ENCODE measurements at places on chromosomes 3 and 15.

- DNase-seq: no peak
These were observed 26.4 kb downstream of the CBLB start for GRCh38 chr3:105842449-105842848.

DNA sequence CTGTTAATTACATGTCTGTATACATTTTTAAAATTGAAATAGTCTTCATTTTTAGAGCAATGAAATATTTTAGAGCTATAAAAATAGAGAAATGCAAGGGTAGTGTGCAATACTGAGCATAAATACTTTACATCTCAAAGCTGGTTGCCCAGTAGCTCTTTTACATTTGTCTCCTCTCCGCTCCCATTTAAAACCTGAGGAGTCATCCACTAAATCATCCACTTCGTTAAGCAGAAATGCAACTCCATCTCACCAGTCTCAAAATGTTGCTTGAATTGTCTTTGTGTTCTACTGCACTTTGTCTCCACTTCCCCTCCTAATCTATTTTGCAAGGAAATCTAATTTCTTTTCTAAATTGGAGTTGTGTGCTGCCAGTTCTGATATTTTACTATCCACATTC lies 563.6 kb downstream of the VGLL3 start:
- no peak for DNase-seq

DNA sequence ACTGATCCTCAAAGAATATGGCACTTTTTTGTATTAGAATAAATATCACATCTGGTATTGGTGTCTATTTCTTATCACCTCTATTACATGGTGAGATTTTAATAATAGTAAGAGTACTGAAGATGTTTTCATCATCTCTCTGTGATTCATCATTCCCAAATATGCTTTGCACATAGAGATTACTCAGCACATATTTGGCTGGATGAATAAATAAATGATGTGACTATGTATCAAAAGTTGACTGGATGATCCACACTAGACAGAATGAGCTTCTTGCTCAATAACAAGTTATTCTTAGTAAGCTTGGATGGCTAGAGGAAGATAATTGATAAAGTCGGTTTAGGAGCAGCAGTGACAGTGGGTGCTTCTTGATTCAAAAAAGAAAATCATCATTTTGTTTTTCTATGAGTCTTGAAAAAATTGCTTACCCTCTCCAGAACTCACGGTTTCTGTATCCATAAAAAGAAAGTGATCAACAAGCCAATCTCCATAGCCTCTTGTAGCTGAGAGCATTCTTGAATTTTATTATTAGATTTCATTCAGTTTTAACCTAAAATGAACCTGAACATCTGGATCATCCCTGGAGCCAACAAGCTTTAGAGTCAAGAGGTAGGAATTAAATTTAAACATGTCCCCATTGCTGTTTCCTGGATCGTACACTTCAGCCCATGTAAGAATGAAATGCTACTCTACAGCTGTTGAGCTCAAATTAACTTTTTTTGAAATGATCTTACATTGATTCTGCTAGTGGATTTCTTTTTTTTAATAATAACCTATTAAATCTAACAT lies 104.8 kb upstream of the OSTN start:
- no peak for DNase-seq

DNA sequence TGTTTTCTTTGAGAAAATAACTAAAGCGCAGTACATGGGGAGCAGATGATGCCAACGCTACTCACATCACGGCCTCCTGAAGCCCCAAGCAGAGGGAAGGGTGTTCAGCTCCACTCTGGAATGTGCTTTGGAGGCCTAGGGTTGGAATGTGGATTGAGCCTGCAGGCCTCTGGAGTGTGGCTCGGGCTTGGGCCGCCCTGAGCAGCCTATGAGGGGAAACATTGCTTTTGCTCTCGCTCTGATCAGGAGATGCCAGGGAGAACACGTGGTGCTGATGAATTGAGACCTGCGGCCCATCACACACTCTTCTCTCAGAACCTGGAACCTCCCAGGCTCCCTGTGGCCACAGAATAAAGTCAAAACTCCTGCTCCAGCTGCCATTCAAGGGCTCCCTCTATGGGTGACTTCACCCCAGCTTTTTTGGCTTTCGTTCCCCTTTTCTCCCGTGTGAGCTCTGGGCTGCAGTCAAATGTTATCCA lies 23.3 kb downstream of the CCDC13 start:
- DNase-seq: no peak

- DNase-seq: peak; percentile 56
These were observed 174.6 kb downstream of the CHST2 start for GRCh38 chr3:143294188-143294587.

- no peak for DNase-seq
These were observed 148.8 kb upstream of the ROPN1 start for GRCh38 chr3:124140746-124141145.

GRCh38 chr3:23752126-23752525 lies 53.6 kb upstream of the UBE2E1 start:
- no peak for DNase-seq

DNA sequence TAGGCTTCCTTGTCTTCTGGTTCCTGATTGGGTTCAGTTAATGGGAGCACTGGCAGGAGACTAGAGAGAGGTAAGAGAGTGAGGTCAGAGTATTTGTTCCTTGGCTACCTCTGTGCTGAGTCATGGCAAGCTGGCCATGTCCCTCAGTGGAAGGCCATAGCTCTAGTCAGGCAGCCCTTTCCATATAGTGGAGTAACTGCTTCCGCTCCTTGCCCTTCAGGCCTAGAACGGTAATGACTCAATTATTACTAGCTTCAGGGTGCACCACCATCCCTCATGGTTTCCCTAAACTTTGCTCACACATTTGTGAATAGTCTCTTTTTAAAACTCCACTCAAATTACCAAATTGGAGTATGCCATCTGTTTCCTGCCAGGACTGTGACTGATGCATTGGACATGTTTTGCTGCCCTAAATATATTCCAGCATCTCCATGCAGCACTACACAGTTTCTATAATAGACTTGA lies 10.5 kb upstream of the ANO10 start:
- no peak for DNase-seq

- DNase-seq: no peak
These were observed 5.9 kb downstream of the ZNF710 start for GRCh38 chr15:90007076-90007460.

- DNase-seq: no peak
These were observed 81.0 kb downstream of the TRAK1 start for GRCh38 chr3:42172047-42172654.

GRCh38 chr3:30664884-30665283 lies 58.5 kb downstream of the TGFBR2 start:
- no peak for DNase-seq

DNA sequence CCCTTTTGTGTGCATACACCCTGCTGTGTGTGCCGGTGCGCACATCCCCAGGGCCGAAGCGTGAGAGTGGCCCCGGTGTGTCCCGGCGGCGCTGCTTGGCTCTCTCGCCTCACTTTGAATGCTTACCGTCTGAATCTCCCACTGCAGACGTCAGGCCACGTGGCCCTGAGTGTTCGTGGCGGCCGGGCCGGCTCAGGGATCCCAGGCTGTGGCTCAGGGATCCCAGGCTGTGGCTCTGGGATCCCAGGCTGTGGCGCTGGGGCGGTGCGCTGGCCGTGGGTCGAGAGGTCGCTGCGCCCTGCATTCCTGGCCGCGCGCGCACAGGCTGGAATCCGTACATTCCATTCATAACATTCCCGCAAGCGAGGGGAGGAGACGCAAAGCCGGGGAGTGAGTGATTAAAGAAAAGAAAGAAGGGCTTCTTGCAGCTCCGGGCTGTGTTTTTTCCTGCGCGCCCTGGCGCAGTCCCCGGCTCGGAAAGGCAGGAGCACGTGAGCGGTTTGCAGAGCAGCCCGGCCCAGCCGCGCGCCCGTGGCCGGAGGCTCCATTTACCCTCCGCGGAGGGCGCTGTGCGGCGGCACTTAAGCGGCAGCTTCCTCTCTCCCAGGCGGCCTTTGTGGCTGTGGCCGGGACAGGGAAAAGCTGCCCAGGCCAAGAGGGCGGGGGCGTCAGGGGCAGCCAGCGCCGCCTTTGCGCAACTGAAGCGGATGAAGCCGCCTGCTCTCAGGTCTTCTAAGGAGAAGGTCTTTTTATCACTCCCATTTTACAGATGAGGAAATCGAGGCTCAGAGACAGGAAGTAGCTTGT lies 87.0 kb upstream of the ALDH1L1 start:
- no peak for DNase-seq

GRCh38 chr3:126307591-126308393 lies 49.4 kb downstream of the KLF15 start:
- no peak for DNase-seq

DNA sequence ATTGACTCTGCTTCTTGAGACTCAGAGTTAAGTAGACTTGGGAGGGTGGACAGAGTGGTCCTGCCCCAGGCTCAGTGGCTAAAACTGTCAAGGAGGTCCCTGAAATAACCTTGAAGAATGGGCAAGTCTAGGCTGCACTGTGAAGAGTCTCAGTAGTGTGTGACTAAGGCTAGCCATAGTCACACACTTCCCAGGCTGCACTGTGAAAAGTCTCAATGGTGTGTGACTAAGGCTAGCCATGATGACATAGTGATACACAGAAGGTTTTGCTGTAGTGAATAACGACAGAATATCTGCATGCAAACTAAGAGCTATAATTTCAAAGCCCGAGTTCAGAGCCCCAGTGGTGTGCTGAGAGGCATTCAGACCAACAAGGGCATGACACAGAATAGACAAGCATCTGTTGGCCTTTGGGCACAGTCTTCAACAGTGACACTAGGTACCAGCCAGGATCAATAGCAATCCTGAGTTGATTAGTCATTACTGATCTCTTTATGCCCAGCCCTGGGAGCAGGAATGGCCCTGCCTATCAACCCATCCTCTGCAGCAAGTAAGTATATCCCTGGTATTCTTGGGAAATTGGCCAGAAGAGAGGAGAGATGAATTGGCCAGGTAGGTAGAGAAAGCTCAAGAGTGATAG lies 72.4 kb upstream of the BBX start:
- DNase-seq: no peak

GRCh38 chr3:43370293-43370980 lies 84.1 kb downstream of the SNRK start:
- no peak for DNase-seq

GRCh38 chr15:41583795-41584194 lies 24.8 kb downstream of the TYRO3 start:
- DNase-seq: no peak

DNA sequence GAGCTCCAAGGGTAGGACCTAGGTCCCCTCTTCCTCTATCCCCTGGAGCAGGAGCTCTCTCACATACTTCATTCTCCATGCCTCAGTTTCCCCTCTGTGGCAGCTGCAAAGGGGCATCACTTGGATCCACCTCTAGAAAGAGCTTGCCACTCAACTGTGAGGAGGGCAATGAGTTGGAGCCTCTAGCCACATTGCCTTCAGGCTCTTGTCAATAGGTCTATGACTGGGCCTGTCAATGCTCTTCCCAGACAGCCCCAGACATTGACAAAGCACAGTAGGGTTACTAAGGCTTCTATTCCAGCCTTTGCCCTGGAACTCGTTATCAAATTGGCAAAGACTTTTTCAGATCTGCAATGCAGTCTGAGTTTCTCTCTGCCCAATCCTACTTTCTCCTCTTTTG lies 4.4 kb upstream of the VIPR1 start:
- DNase-seq: no peak

DNA sequence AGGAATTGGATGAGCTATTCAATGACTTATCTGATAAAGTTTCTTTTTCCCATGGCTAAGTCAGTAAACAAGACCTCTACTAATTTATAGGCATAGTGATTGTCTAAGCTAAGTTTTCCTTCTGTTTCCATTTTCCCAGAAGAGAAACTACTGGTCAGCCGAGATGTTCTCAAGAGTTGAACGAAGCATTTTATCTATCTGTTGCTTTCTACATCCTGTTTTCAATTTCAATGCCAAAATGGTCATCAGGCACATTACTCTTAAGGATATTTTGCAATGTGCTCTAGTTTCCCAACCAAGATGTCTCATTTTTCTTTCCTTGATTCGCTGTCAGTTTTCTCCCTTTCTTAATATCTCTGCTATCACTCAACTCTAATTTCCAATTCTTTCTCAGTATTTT lies 228.7 kb downstream of the MBNL1 start:
- no peak for DNase-seq

DNA sequence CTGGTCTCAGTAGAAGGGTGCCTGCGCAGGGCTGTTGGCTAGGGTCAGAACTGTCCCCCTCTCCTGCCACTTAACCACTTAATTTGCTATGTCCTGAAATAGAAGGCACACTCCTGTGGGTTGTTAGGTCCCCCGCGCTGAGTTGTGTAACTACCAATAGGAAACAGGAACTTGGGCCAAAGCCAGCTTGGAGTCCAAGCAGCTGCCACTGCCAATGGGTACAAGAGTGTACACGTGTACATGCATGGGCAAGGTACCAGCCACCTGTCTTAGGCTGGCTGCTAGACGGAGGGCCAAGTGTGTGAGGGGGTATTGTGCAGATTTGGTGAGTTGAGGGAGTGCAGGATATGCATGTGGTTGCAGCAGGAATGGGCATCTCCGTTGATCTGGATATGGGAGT lies 29.7 kb upstream of the POLG start:
- DNase-seq: no peak

GRCh38 chr15:79887054-79887930 lies 9.5 kb downstream of the MTHFS start:
- DNase-seq: no peak

DNA sequence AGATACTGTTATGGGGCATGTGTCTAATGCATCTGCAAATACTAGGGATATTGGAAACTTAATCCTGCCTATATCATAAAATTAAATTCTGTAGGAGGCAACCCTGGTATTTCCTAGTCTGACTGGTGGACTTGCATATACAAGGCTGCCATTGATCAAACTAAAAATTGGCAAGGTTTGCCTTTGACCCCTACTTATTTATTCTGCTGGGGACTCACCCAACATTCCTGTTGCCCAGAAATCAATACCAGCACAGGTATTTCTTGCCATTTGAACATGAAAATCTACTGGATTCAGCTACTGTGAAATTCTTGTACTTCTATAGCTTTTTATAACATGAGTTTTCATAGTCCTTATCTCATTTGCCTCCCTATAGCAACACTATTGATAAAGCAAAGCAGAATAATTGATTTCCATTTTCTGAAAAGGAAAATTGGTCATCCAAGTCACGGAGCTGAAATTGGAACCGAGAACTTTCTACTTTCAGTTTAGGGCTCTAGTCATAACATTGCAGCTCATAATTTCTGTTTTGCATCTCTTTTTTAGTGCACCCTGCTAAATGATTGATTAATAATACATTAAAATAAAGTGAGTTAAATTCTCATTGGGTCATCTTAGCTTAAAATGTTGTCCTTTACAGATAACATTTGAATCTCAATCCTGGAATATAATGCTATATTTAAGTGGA lies 365.2 kb downstream of the MFSD1 start:
- DNase-seq: no peak

- no peak for DNase-seq
These were observed 3.7 kb upstream of the ZBTB47 start for GRCh38 chr3:42649783-42650182.

DNA sequence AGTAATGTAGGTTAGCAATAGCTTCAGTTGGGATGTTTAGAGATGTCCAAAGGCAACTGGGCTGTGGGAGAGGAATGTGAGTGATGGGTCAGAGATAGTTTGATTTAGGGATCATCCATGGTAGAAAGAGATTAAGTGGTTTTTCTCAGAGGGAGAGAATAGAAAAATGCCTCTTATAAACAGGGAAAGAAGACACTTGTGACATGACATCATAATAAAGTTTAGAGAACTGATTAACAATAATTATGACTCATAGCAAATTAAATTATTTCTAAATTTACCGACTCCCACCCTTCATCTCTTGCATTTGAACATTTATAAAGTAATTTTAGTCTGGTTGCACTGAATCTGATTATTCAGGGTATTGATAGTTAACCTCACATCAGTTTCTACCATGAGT lies 145.1 kb downstream of the CDIN1 start:
- DNase-seq: no peak

Data from T-helper 1 cell (primary cell).